ENCODE measurements at places on chromosomes 7 and 10. TPM values are rescaled to one million over a fixed set of nuclear protein-coding genes. Genes with fewer than 3 reads are reported as not detected.

DNA sequence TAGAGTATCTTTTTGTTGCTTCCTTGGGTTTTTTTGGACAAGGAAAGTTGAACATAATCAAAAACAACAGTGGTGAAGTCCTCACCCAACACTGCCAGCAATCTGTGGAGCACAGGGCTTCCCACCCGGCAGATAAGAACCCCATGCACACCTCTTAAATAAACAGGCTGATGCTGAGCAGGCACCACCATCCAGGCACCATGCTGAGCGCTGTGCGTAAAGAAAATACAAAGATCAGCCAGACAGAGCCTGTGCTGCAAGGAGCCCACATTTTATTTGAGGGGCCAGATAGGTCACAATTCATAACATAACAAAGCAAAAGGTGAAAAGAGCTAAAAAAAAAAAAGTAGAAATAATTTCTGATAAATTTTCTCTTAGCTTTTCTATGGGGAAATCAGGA, 231.2 kb downstream of the PTPRN2 start:
- DNase-seq: no peak

DNA sequence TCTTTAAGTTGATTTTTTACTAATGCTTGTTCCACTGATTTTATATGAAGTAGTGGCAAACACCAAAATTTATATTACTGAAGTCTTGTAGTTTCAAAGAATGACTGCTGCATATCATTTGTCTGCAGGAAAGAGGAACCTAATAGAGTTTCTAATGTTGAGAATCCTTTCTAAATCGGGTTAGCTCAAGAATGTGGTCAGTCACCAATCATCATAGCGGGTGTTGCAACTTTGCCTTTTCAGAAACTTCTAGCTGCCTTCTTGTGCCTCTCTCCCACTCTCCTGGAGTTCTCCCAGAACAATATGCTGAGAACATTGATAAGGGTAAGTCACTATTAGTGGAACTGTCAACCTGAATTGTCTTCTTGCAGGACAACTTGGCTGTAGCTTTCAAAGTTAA, 524.8 kb upstream of the SORCS1 start:
- no peak for DNase-seq

DNA sequence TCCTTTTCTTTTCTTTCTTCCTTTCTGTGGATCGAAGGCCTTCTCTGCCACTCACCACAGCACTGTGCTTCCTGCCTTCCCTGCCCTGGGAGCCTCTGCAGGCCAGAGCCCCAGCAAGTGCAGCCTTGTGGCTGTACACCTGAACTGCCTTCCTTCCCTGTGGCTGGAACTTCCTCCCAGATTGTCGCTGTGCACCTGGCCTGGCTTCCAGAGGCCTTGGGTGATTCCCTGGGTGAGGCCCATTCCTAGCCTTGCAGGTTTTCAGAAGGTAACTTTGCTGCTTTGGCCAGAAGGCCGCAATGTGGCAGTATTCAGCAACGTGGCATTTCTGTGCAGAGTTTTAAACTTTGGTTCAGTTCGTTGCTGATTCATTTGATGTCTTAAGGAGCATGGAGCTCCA, 50.1 kb upstream of the RASGEF1A start:
- DNase-seq: no peak

GRCh38 chr10:120517881-120518484, 61.0 kb downstream of the PLPP4 start:
- no peak for DNase-seq

GRCh38 chr7:131859147-131859821, 302.9 kb upstream of the PODXL start:
- DNase-seq: peak; percentile 59

The SLC18A2 gene
- not detected for total RNA-seq

The TFEC gene
- total RNA-seq: not detected

- no peak for DNase-seq
These were observed 191.8 kb upstream of the SEMA3C start for GRCh38 chr7:81110673-81111072.

GRCh38 chr7:46710927-46711326, 789.9 kb upstream of the IGFBP3 start:
- DNase-seq: no peak

DNA sequence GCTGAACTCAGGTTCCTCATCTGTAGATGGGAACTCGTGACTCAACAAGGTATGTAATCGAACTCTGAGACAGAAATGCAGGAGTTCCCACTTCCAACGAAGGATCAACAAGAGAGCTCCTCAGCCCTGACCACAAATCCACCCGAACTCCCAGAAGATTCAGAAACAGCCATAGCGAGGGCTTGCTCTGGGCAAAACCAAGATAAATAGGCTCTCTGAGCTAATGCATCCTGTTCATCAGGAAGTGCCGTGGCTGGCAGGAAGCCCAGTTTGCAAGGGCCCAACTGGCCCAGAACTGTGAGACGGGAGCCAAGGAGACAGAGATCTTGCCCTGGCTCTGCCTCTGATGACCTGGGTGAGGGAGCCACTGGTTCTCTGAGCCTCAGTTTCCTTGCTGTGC, 141.7 kb upstream of the PFKP start:
- no peak for DNase-seq

DNA sequence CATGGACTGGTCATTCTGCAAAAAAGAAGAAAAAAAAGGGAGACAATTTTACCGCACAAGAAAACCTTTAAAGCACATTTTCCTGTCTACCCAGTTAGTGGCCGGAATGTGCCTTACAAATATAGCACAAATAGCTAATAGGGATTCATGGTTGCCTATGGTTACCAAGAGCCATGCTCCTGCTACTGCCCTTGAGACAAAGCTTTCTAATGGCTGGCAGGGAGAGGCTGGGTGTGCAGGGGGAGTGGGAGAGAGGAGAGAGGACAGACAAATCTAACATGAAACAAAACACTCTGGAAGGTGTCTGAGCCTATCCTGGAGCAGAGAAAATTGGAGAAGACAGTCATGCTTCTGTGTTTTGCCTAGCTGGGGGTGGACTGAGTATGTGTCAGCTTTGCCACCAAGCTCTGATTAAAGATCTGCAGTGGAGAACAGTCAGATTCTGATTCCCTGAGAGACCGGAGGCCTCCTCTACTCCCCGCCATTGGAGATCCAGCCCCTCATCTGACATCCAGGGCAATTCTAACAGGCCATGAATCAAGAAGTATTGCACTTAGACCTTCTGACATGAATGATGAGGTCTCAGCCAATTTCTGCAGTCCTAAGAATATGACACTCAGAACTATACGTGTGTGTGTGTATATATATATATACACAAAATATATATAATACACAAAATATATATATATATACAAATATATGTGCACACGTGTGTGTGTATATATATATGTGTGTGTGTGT, 80.2 kb downstream of the PRTFDC1 start:
- DNase-seq: no peak

- no peak for DNase-seq
These were observed 21.6 kb upstream of the GOT1 start for GRCh38 chr10:99451981-99452380.

DNA sequence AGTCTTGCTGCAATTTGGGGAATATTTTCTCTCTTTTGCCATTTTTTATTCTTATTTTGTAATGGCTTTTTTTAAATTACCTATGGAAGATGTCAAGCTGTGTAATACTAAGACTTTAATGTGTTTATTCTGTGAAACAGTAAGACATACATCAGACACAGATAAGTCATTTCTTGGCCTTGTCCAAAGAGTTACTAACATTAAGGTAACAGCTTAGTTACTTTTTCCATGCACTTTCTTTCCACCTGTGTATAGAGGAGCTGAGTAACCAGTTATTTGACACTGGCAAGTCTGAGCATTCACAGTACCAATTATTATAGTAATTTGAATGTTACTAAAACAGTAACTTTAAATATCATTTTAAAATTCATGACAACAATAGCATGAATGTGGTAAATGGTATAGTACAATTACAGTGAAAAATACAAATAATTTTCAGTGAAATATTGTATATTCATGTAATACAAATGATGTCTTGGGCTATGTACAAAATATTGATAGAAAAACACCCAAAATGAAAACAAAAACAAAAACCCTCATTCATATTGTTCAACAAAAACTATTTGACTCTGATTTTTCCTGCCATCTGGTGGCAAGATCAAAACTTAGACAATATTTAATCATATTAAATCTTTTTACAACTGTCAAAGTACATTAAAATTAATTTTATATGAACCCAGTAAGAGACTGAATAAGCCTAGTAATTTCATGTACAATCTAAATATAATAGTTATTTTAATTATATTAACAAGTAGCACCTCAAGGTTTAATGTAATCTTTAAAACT, 259.8 kb upstream of the SEMA3A start:
- no peak for DNase-seq

- no peak for DNase-seq
These were observed 252.7 kb downstream of the SKIDA1 start for GRCh38 chr10:21272643-21273399.

The SLC39A12 gene
- total RNA-seq: not detected

DNA sequence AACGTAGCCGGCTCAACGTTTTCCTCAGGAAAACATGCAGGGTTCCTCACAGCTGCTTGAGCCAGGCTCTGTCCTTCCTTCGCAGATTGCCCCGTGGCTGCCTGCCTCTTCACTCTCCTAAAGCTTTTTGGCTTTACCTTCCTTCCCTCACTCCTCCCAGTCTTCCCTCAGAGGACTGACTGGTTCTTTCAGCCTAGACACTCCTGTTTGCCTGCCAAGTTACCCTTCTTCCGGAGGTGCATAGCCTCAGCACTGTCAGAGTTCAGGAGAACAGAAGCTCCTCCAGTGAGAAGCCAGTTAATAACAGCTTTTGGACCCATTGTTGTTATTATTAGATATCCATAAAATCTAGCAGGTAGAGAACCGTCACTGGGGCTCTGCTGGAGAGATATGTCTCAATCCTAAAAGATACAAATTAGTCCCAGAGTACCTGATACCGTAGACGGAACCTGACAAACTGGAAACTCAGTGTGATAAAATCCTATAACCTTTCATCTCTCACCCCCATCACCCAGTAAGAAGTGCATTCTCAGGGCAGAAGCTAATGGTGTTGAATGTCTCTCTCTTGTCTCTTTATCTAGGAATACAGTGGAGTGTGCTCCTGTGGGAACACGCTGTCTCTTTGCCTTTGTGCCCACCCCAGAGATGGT, 79.6 kb downstream of the SND1 start:
- DNase-seq: no peak

- DNase-seq: no peak
These were observed 307.2 kb downstream of the PRPF18 start for GRCh38 chr10:13893926-13894325.

DNA sequence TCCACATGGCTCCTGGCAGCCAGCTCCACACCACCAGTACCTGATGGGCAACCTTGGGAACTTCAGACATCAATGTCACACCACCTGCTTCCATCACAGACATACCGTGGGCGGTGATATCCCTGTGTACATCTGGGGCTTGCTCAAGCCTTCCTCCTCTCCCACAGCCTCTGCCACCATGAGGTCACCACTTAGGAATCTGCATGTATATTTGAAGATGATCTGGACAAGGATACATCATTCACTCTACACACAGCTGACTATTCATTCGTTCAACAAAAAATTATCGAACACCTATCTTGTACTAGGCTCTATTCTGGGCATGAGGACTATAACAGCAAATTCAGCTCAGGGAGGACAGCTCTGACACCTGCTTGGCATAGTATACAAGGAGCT, 6.8 kb downstream of the DLG5 start:
- no peak for DNase-seq

The ARL4A gene
- total RNA-seq: 37.4 TPM

The SEMA3D gene
- total RNA-seq: 11.5 TPM

- DNase-seq: no peak
These were observed 186.7 kb downstream of the SLC25A13 start for GRCh38 chr7:96135241-96135640.

The IDI2 gene
- not detected for total RNA-seq

DNA sequence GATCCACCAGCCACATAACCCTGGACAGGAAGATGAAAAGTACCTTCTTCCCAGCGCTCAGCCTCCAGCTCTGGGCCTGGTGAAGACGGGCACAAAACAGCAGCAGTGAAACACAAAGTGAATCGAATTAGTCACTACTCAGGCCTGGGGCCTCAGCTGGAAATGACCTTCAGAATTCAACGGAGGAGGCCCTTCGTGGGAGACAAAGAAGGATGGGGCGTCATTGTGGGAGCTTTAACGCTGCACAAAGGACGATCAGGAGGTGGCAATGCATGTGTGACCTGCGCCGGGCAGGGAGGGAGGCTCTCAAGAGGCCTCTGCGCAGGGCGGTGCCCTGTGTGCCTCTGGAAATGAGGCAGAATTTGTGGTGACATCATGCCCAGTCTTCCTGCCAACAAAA, 161.9 kb downstream of the DNAJB6 start:
- DNase-seq: no peak

- no peak for DNase-seq
These were observed 82.7 kb downstream of the SPAG6 start for GRCh38 chr10:22427890-22428571.

- DNase-seq: no peak
These were observed 10.9 kb upstream of the AOAH start for GRCh38 chr7:36735172-36735571.

DNA sequence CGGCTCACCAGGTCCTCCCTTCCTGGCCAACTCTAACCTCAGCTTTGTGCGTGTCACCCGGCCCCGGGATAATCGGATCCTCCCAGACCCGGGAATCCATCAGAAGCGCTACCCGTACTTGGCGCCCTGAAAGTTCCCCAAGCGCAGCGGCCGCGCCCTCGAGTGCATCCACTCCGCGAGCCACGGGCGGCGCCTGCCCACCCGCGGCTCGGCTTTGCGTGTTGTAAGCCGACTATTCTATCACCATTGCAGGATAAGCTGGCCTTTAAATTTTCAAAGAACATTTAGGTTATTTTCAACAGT, 35.7 kb upstream of the EBLN1 start:
- no peak for DNase-seq

DNA sequence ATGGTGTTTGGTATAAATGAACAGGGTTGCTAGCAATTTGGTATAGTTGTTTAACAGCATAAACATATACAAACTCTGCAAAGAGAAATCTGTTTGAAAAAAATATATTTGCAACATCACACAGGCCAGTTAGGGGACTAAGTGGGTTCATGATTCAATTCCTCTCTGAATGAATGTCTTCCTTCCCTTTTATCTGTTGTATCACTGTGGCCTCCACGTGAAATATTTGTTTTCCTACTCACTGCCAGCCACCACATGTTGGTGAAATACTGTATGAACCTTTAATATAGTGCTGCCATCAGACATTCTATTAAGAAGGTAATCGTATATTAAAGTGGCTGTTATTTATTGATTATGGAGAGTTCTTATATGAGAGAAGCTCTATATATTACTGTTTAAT, 157.0 kb downstream of the ARID5B start:
- no peak for DNase-seq
